ENCODE measurements at places on chromosomes 11 and 22.
A peak's percentile ranks its signal among the peaks of the same experiment; 100 is the strongest.

- no peak for DNase-seq
These were observed 217.9 kb downstream of the TMEM135 start for GRCh38 chr11:87255589-87255988.

DNA sequence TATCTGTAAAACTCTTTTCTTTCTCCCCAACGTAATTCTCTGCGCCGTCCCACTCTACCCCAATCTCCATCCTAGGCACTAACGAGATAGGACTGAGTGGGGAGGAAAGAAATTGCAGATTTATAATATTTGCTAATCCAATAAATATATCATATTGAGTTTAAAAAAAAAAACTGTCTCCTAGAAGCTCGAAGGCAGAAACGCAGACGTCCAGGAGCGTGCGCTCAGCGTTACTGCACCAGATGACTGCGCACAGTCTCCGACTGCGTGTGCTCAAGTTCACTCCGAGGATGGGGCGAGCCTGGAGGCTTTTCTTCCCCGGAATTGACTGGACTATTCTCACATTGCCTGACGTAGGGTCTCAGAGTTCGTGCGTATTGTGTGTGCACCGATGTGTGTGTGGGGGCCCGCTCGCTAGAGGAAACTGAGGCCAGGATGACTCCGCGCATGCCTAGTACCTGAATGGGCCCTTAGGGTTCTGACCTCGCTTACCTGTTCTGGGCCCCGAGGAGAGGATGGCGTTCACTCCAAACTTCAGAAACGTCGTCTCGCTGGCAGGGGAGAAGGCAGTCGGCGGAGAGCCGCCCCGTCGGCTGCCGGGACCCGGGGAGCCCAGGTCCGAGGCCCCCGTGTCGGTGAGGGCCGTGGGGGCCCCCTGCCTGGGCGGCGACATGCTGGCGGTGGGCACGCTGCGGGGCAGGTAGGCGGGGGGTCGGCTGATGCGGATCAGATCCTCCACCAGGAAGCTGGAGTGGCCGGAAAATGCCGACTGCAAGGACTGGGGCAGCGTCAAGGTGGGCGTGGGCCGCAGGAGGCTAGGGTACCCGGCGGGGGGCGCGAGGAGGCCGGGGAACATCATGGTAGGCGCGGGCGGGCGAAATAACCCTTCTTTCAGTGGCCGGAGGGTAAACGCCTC, 551 bp downstream of the DBX1 start:
- DNase-seq = no peak

- no peak for DNase-seq
These were observed 19.0 kb downstream of the ZMAT5 start for GRCh38 chr22:29747832-29748231.

DNA sequence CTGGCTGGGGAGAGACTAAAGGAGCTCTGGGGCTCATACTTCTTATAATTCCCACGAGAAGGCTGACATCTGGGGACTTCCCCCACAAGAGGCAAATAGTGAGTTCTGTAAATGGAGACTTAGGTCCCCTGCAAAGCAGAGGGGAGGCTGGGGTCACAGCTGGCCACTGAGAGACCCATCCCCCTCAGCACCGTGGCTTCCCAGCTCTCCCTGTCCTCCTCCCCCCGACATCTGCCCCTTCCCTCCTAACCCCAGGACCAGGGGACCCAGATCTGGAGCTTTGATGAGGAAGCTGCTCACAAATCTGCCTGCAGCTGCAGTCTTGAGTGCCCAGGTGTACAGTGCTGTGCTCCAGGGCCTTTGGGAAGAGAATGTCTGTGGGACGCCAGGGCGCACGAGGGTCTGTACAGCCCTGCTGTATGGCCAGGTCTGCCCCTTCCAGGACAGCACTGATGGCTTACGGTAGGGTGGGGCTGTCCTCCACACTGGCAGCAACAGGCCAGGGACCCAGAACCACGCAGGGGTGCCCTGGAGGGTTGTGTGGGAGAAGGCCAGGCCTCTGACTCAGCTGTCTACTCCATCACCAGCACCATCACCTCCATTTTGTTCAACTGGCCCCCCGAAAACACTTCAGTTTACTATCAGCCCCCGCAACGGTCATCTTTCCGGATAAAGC, 1.1 kb downstream of the RGL4 start:
- DNase-seq = no peak

DNA sequence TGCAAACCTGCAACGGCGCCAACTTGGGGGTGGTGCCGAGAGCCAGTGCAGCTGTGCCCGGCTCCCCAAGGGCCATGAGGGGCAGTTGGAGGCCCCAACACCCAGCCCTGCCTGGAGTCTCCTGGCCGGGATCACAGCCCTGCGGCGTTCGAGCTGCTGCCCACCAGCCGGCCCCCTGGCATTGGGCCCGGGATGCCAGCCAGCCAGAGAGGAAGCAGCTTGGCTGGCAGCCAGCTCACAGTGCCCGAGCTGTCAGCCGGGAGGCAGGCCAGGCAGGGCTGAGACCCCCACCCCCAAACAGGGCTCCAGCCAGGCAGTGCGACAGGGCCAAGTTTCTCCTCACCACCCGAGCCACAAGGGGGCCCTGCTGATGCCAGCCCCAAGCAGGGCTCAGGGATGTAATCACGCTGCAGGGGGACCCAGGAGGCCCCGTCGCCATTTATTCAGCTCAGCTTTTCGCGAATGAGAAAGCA, 26.0 kb upstream of the TCF20 start:
- DNase-seq = no peak

DNA sequence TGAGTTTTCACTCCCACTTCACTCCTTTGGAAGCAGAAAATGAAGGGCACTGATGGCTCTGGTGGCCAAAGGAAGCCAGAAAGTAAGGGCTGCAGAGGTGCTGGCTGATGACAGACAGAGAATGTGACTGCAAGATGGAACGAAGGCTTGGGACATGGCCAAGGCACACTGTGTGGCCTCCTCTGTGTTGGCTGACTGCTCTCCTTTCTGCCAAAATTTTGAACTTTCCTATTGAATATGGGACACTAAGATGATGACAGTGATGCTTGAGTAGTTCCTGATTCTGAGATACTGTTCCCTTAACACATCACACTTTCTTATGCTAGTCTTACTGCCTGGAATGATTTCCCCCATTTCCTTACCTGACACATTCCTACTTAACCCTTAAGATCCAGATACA, 156.4 kb downstream of the SWAP70 start:
- DNase-seq = no peak

- DNase-seq = no peak
These were observed 99.9 kb upstream of the GUCY1A2 start for GRCh38 chr11:107118025-107118720.

- no peak for DNase-seq
These were observed 615 bp downstream of the FADS3 start for GRCh38 chr11:61890529-61891330.

DNA sequence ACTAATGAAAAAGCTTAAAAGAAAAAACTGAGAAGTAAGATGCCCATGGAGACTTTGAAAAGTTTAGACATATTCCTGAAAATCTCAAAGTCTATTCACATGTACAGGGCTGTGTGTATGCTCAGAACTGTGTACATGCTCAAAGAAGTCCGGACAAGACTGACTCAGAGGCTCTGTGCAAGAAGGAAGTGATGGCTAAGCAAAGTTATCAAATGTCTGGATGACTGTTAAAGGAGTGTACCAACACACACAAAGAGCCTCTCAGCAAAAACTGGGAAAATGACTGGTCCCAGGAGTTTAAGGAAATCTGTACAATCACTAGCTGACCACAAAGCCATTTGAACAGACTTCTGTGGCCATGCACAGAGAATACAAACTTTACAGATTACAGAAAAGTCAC, 33.1 kb upstream of the ARHGAP32 start:
- no peak for DNase-seq

DNA sequence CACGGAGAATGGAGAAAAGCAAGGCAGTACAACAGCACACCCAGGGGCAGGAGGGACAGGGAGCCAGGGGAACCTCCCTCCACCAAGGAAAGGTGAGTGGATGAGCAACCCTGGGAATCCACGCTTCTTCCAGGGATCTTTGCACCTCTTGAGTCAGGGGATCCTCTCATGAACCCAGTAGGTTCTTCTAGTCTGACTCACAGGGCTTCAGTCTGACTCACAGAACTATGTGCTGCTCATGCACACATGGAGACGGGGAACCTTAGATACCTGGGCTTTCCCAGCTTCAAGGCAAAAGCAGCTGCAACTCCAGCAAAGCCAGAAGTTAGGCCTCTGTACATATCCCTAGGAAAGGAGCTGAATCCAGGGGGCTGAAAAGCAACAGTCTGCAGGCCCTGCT, 1021.4 kb upstream of the TENM4 start:
- no peak for DNase-seq

DNA sequence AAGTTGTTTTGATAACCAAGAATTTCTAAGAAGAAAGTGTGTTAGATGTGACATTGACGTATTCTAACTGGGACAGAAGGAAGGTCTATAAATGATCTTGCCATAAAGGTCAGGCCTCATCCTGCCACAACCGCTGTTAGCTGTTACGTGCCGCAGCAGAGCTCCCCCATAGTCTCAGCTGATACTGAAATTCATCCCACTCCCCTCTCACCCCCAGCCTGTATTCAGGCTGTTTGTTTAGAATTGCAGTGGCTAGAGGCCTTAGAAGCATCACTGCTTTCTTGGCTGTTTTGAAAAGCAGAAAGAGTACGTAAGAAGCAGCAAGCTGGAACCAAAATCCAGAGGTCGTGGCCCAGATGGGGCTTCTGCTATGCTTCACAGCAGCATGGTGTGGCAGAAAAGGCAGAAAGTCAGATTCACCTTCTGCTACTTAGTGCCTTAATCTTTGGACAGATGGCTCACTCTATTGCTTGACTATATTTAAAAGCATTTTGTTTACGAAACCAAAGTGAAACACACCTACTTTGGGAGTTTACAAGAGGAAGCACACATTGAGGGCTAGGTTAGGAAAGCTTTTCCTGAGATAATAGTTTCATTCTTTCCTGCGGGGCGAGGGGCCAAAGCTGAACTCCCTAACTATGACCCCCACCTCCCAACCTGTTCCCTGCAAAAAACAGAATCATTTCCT, 950 bp upstream of the LAYN start:
- no peak for DNase-seq

DNA sequence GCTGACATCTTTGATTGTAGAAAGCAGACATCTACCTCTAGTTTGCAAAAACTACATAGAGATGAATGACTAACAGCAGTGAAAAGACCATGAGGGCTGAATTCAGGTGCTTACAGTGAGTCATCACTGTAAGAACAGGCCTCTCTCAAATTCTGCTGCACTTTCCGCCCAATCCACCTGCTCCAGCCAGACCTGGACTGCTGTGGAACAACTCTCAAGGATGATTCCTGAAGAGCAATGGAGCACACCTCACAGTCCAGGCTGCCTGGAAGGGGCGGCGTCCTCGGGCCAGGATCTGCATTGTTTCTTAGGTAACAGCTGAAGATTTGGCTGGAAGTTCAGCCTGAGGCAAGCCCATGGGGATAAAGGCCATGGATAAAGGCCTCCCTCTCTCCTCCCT, 15.1 kb downstream of the APOL2 start:
- no peak for DNase-seq

GRCh38 chr11:14861680-14862079, 30.4 kb downstream of the CYP2R1 start:
- no peak for DNase-seq

DNA sequence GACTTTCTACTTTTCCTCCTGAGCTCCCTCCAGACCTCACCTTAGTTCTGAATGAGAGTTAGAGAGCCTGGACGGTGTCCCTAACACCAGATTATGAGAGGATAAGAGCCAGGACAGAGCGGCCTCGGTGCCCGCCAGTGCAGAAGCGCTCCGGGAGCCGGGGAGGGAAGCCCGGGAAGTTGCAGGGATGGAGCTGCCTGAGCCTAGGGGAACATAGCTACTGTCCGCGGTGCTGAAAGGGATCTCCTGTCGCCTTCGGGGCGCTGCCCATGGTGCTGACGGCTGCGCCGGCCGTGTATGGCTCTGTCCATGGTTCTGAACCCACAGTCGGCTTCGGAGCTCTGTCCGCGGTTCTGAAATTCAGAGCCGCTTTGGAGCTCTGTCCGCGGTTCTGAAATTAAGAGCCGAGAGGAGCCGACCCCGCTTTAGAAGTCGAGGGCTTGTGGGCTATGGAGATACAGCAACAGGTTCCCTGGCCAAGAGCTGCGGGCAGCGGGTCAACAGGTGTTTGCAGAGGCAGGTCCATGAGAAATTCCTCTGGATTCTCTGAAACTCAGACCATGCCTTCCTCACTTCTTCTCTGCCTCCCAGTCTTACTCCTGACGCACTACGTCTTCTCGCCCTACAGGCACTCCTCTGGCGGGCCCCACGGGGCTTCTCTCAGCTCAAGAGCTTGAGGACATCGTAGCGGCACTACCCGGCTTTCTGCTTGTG, 814 bp downstream of the NPAS4 start:
- DNase-seq = peak; percentile 51

DNA sequence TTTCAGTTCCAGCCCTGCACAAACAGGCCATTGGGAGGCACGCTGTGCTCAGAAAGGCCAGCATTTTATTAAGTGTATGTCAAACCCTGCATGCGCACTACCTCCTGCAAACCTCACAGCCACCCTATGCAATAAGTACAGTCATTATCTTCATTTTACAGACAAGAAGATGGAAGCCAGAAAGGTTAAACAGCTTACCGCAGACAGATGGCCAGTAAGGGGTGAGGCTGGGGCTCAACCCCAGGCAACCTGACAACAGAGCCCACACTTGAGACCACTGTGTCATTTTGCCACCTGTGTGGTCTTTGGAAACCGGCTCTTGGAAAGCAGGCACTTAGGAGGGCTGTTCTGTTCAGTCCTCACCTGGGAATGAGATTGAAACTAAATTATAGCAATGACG, 142.3 kb downstream of the NXPE2 start:
- no peak for DNase-seq

DNA sequence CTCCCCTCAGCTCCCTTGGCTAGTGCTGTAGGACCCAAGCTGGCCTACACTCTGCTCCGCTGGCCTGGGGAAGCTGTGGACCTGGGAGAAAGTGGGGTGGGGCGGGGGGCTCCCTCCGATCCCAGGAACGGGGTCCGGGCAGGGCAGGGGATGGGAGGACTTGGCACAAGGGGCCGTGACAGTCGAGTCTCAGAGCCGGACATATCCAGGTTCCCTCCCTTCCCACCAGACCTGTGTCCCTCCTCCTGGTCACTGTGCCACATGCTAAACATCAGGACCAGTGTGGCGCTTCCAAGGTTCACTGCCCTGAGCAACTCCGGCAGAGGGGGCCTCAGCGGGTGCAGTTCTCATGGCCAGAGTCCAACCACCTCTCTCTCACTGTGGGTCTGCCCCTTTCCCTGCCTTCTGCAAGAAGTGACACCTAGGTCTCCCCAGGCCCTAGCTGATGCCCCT, 2.0 kb downstream of the DUSP8 start:
- no peak for DNase-seq
